Inflammatory macrophage (primary cell): ENCODE measurements at places on chromosomes 7 and 10.

DNA sequence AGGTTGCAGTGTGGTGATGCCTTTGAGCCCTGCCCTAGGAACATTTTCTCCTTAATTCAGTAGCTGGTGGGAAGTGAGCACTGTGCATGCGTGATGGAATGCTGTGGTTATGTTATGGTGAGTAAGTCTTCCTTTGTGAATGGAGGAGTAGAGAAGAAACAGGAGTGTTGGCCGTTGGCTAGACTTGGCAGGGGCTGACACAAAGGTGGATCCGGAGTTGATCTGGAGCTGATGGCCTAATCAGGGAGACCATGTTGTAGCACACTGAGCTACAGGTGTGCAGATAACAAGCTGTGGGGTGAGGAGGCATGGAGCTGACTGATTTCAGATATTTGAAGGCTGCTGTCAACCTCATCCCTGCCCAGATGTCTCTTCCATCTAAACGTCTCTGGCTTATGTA, 122.3 kb downstream of the CNNM2 start:
- no peak for DNase-seq

DNA sequence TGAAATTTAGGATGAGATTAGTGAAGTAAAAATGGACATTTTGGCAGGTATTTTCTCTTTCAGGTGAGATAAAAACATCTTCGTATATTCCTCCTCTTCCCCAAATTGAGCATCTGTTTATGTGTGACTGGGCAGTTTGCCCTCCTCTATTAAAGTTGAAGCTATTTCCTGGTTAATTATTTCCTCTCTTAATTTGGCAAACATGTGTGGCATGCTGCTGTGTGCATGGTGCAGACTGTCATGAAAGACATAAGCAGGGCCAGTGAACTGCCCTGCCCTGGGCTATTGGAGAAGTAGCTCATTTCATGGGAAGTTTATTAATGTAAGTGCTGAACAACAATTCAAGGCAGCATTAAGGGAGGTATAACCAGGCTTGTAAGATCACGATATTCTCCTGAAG, 52.6 kb downstream of the EVX1 start:
- no peak for DNase-seq

DNA sequence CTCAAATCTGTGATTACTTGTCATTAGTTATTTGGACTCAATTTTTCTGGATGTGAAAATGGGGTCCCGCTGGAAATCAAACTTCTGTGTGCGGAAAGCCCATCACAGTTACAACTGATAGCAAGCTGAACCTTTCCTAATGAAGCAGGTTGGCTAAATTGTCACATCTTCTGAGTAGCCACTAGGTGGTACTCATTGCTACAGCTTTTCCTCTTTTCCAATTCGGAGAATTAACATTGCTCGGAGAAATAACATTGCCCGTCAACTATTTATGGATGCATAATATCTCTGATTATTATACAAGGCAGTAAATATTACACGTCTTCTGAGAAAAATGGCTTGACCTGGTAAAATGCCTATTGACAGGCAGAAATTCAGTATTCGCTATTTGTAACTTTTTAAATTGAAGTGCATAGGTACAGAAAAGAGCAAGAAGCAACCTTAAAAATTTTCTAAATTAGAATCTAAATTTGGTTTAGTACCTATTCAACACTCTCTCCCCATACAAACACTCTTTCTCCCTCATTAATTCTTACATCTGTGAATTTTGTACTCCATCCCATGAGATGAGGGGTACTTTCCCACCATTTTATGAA, 17.3 kb upstream of the BLOC1S2 start:
- DNase-seq, result peak; percentile 25

GRCh38 chr7:22697876-22698606, 29.0 kb upstream of the IL6 start:
- DNase-seq, result peak; percentile 71

- DNase-seq, result no peak
These were observed 68.1 kb downstream of the BMPER start for GRCh38 chr7:33973231-33974015.

- DNase-seq, result peak; percentile 5
These were observed 20.1 kb upstream of the CABCOCO1 start for GRCh38 chr10:61642676-61643075.

GRCh38 chr7:154842591-154842990, 160.3 kb downstream of the PAXIP1 start:
- no peak for DNase-seq

DNA sequence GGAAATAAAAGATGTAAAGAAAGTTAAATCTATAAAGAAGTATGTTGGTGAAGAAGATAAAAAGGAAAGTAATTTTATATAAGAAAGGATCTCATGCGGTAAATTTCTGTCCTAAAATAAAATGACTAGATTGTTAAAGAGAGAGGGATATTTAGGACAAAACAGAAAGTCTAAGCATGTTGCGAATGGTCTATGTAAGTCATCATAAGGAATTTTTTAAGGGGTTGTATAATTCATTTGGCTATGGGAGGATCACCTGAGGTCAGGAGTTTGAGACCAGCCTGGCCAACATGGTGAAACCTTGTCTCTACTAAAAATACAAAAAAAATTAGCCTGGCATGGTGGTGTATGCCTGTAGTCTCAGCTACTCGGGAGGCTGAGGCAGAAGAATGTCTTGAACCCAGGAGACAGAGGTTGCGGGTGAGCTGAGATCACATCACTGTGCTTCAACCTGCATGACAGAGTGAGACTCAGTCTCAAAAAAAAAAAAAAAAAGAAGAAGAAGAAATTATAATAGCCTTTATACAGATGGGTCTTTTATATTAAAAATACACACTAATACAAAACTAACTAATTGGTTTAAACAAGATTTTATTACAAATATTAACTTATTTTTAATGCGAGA, 294.3 kb downstream of the MAGI2 start:
- DNase-seq, result no peak

DNA sequence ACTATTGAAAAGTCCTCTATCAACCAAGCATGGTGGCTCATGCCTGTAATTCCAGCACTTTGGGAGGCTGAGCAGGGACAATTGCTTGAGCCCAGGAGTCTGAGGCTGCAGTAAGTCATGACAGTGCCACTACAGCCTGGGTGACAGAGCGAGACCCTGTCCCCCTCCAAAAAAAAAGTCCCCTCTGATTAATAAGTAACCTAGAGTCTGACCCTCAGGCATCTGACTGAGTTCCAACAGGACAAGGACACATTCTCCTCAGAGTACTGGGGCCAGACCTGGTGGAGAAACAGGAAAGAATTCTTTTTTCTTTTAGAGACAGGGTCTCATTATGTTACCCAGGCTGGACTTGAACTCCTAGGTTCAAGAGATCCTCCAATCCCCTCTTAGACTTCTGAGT, 10.0 kb downstream of the MORN4 start:
- DNase-seq, result no peak

- peak; percentile 42 for DNase-seq
These were observed 43.1 kb upstream of the ST8SIA6 start for GRCh38 chr10:17497446-17498030.

GRCh38 chr7:132145466-132145865, 430.8 kb downstream of the PLXNA4 start:
- no peak for DNase-seq

DNA sequence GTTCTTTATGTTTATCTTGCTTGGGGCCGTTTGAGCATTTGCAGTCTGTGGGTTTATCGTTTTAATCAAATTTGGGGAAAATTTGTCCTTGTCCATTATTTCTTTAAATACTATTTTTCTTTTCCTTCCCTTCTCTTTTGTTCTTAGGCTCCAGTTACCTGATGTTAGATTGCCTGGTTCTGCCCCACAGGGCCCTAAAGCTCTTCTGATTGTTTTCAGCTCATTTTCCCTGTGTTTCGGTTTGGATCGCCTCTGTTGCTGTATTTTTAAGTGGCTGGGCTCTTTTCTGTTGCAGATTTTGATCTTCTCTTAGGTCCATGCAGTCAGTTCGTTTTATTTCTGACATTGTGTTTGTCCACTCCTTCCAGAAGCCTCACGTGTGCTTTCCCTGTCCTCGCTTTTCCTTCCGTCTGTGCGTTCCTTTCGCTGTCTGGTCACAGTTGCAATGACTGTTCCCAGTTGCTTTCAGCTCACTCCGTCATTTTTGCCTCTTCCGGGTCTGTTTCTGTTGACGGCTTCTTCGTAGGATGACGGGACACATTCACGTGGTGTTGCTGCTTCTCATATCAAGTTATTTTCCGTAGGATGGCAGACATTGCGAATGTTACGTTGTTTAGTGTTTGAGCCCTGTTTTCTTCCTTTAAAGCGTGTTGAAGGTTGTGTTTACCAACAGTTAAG, 111.4 kb downstream of the INPP5A start:
- no peak for DNase-seq

DNA sequence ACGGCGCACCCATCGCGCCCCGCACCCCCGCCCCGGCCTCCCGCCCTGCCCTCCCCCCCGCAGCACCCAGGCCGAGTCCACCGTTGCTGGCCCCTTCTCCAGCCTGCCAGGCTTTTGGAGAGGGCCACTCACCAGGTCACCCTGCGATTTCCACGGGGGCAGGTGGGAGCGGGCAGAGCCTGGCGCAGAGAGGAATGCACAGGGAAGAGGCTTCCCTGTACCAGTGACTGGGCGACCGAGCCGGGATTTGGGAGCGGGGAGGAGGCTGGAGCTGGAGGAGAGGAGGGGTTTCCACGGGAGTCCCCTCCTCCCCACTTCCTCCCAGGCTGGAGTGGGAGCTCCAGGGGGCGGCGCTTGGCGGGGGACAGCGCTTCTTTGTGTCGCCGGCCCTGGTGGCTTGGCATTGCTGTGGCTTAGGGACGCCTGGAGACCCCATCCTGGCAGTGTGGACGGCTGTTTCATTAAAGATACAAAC, 19.3 kb downstream of the TCAF1 start:
- DNase-seq, result no peak

- DNase-seq, result no peak
These were observed 54.5 kb downstream of the GLRX3 start for GRCh38 chr10:130190737-130191115.

- DNase-seq, result no peak
These were observed 4.1 kb upstream of the DLX6 start for GRCh38 chr7:97001221-97001620.

DNA sequence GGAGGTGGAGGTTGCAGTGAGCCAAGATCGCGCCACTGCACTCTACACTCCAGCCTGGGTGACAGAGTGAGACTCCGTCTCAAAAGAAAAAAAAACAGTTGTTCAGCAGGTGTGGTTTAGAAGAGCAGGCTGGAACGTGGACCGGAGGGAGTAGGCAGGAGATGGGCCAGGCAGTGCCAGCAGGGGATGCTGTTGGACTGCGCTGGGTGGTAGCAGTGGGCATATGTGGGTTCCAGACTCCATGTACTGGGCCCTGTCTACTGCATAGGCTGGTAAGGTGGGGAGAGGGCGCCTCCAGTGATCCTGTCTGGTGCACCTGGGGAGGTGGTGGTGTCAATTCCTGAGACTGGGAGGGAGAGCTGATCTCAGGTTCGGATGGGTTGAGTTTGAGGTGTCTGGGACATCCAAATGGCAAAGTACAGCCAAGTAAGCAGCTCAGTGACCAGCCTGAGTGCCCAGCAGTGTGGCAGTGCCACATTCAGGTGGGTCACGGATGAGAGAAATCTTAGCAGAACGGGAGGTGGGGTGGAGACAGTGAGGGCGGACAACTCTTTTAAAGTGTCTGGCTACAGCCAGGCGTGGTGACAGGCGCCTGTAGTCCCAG, 25.9 kb downstream of the SFXN4 start:
- DNase-seq, result peak; percentile 22
